Activated CD8-positive, alpha-beta memory T cell treated with anti-CD3 and anti-CD28 coated beads for 1 hour (primary cell): ENCODE measurements at places on chromosomes 7 and 10.

- DNase-seq, result no peak
Observed at GRCh38 chr7:151539088-151539671, 19.5 kb upstream of the RHEB start.

GRCh38 chr7:40205992-40206391 is 71.2 kb downstream of the SUGCT start:
- DNase-seq, result no peak

DNA sequence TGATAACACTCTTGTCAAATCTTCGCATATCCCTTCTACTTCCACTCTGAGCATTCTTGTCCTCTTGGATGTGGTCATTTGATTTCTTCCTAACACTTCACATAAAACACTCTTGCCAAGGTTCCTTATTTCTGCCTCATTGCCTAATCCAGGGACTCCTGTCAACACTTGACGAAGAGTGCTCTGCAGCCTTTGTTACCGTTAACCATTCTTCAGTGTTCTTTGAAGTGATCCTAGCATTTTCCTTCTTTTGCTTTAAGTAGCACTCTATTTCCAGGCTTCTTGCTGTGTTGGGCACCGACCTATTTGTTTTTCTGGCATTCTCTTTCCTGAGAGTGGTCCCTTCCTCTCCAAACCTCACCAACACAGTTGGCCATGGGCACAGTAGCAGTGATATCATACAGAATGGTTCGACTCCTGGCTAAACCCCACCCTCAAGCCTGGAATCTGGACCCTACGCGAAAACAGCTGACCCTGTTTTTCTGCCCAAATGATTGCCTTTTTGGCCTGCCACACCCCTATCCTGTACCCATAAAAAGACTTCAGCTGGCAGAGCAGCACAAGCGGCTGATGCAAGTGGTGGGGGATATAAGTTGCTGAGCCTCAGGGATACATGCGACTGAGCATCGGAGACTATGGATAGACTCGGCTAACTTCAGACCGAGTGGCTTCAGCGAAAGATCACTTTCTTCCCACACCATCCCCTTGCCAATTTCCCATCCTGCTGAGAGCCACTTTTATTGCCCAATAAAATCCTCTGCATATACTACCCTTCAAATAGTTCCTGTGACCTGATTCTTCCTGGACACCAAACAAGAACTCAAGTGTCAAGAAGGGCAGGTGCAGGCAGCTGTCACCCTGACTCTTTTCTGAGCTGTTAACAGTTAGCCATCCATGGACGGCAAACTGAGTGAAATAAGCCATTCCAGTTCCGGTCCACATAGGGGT is 820.6 kb downstream of the CCSER2 start:
- no peak for DNase-seq

DNA sequence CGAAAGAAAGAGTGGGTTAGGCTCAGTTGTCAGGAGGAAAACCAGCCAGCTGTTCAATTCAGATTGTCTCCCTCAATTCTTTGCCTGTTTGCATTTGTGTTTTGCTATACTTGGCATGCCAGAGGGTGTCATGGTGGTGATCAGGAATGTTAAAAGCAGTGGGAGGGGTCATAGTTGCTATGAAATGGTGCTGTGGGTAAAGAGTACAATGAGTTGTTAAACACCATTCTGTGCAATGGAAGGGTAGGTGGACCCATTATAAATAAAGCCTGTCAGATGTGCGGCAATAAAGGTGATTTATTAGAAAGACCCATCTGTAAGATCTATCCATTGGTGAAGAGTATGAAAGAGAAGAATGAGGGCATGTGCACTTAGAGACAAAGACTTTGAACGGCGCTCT is 82.2 kb downstream of the MRPL32 start:
- DNase-seq, result no peak

DNA sequence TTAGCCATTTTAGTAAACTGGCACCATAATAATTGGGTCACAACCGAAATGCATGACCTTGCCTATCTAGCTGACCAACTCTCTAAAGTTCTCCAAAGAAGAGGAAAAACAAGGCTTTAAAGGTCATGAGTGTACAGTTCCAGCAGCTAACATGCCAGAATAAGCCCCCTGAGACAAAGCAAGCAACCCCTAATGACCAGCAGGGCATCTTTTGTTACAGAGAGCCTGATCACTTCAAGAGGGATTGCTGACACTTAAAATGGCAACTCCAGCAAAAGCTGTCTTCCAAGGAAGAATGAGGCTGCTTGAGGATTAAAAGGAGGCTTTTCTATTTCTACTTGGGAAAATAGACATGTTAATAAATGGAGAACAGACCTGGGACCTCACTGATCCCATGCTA is 213.6 kb downstream of the CDC14C start:
- DNase-seq, result no peak
